DND-41 (cell line): ENCODE measurements at places on chromosomes 11 and 22.

DNA sequence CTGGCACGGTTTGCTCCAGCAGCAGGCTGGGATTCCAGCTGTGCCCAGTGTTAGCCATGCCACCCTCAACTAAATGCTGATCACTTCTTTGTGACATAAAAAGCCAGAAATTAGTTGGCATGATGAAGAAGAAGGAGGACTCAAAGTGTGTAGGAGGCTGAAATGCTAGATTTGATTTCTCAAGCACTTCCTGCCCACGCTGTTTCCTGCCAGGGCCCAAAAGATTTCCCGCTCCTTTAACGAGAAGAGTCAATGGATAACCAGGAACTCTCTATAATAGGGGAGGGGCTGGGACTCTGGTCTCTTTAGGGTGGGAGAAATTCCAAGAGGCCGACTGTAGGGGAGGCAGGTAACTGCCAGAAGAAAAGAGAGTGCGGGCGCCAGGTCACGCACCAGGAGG is 26.4 kb downstream of the APOL3 start:
- no peak for DNase-seq

GRCh38 chr11:132942611-132943356 is 589.5 kb downstream of the OPCML start:
- no peak for DNase-seq

GRCh38 chr22:31629741-31630184 is 32.3 kb downstream of the PISD start:
- no peak for DNase-seq

GRCh38 chr11:101456812-101457211 is 127.0 kb downstream of the TRPC6 start:
- no peak for DNase-seq

- no peak for DNase-seq
Observed at GRCh38 chr11:102306048-102306597, 11.2 kb upstream of the BIRC3 start.

DNA sequence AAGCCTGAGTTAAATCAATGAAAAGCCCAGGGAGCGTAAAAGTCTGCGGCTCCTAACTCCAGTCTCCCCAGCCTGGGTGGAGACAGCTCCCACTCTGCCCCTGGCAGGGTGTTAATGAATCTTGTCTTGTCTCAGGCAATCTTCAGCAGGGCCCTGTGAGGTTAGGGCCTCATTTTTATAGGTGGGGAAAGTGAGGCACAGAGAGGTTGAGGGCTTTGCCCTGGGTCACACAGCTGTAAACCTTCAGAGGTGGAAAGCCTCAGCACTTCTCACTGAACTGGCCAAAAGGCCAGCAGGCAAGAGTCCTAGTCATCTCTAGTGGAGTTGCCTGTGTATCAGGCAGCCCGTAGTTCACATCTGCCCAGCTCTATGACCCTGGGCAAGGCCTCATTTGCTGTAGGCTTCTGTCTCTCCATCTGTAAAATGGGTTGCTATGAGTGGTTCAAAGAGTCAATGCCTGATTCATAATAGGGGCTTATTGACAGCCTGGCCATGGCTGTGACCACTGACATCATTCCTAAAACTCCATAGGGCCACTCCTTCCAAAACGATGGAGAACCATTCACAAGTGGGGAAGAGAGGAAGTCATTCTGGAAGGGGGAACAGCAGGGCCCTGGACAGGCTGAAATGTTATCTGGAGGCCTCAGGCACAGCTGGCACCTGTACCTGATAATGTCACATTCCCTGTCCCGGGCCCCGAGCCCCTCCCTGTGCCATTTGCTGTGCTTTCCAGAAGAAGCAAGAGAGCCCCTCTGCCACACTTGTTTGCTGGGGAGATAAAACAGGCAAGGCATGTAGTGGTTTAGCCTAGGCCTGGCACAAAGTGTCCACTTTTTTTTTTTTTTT is 6.0 kb downstream of the CBX7 start:
- no peak for DNase-seq
